ENCODE measurements at places on chromosomes 7 and 10.

- DNase-seq: no peak
Measured at GRCh38 chr7:80298201-80298600, 163.6 kb downstream of the GNAI1 start.

DNA sequence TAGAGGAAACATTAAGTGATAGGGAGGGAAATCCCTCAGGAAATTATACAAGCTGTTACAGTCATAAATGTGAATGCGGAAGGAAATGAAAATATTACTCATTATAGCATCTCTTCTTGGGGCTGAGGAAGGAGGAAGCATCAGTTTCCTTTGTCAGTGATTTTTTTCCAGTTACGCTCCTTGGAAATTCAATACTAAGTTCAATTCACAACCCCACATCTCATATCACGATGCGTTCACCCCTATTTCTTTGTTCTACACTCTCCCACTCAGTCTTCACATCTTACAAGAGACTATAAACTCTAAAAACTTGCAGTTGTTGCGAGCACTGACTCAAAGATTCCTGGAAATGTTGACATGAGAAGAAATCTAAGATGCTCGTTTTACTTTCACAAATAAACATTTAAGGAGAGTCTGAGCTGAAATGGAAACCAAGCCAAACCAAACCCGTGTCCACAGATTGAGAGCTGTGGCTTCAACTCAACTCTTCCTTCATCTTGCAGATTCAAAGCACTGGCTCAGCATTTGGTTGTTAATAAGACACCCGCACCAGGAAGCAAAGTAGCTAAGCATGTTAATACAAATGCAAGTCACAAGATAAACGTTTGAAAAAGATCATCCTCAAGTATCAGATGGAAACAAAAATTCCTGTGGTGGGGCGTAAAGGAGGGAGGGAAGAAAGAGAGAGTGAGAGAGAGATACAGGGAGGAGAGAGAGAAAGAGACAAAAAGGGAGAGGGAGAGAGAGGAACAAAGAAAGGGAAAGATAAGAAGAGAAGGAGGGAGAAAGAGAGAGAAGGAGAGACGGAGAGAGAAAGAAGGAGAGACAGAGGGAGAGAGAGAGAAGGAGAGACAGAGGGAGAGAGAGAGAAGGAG lies 150.0 kb upstream of the RSU1 start:
- peak; percentile 60 for DNase-seq

GRCh38 chr10:51389415-51390321 lies 309.7 kb downstream of the CSTF2T start:
- peak; percentile 54 for DNase-seq

DNA sequence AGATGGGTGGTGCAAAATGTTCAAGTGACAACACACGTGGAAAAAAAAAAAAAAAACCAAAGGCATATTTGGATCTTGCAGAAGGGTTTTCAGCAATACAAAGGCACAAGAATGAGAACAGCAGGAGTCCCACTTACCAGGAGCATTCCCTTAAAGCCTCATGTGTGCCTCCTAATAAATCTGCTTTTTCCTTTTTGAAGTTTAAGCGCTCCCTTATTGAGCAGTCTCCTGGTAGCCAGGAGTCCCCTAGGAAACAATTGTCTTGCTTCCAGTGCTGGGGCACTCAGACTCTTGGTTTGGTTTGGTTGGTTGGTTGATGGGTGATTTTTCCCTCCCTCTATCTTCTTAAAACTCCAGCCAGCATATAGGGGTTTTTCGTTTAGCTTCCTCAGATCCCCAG lies 321.8 kb upstream of the NFE2L3 start:
- no peak for DNase-seq

DNA sequence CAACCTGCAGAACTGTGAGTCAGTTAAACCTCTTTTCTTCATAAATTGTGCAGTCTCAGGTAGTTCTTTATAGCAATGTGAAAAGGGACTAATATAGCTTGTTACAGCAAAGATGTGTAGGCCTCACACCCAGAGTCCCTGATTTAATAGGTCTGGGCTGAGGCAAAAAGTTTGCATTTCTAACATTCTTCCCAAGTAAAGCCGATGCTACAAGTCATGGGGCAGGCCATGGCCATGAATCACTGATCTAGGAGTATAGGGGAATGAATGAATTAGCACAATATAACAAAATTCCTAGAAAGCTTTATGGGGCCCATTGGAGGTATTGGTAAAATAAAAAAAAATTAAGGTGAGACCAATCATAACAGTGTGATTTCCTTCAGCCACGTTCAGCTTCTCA lies 11.5 kb upstream of the AASS start:
- no peak for DNase-seq

All from activated CD4-positive, alpha-beta T cell treated with anti-CD3 and anti-CD28 coated beads, Interleukin-2, amount 50 U/mL, for 16 hours (primary cell).